Neural crest cell (in vitro differentiated cells): ENCODE measurements at places on chromosomes 6 and 20. TPM values are rescaled to one million over a fixed set of nuclear protein-coding genes. Genes with fewer than 3 reads are reported as not detected.

GRCh38 chr20:31560746-31561598 lies 44.1 kb upstream of the ID1 start:
- peaks cover 3% of the 10 kb centered on the region for H3K27me3 ChIP-seq
- H3K36me3 ChIP-seq: peaks cover 15% of the 10 kb centered on the region
- no peak overlapping the region for H3K4me3 ChIP-seq
- H3K4me1 ChIP-seq: peaks cover 19% of the 10 kb centered on the region
- peak overlapping the region; percentile 88 for H3K27ac ChIP-seq

- H3K27me3 ChIP-seq: no peaks in the 10 kb centered on the region
- H3K36me3 ChIP-seq: no peaks in the 10 kb centered on the region
- peak overlapping the region; percentile 44 for H3K27ac ChIP-seq
- H3K4me1 ChIP-seq: peaks cover 43% of the 10 kb centered on the region
- H3K4me3 ChIP-seq: peak overlapping the region; percentile 25
Measured at GRCh38 chr20:25237610-25238318, 10.1 kb upstream of the PYGB start.

DNA sequence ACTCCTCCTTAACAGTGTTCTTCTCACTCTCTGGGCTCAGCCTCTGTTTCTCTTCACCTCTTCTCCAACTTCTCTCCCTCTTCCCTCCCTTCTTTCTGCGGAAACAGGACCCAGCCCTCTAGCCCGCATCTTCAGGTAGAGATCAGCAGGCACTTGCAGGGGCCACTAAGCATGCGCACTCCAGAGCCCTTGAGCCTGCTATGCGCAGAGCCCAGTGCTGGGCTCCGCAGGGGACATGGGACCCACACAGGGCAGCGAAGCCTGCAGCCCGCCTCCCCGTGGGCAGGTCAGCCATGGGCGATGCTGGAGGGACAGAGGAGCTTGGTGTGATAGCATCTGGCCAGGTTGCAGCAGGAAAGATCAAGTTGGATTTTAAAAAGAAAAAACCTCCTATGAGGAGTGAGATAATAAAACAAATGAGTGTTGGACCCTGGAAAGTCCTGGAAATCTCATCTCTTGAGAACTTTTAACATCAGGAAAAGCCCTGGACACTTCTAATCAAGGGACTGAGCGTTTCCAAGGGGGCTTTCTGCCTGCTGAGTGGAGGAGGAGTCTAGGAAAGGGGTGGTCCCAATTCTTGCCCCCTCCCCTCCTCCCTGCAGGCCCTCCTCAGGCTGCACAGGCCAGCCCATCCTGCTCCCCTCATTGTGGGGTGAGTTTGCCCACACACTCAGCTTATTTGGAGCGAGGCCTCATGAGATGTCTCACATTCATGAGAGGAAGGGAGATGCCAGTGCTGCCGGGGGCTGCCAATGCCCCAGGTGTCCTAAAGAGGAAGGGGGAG lies 71.9 kb downstream of the MDGA1 start:
- peak overlapping the region; percentile 88 for H3K27ac ChIP-seq
- H3K36me3 ChIP-seq: no peaks in the 10 kb centered on the region
- no peaks in the 10 kb centered on the region for H3K27me3 ChIP-seq
- DNase-seq: no peak
- peaks cover 18% of the 10 kb centered on the region for H3K4me1 ChIP-seq

DNA sequence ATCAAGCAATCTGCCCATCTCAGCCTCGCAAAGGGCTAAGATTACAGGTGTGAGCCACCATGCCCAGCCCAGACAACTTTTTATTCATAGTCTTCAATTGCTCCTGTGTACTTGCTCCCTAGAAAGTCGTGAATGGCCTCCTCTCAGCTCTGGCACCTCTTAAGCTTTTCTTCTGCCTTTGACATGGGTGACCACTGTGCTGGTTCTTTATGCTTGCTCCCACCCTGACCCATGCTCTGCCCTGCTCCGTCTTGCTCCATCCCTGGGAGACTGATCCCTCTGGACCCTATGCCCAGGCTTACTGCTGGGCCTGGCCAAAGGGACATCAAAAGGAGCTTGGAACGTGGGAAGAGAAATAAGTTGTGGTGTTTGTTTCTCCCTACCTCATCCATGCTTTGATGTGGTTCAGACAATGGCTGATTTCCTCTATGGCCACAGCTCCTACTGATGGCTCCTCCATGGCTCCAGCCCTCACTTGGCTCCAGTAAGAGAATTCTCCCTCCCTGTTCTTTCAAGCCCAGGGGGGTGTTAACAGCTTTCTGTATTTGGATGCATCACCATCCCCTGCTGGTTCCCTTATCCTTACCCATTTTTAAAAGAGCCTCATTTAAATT lies 7.7 kb upstream of the TREM2 start:
- no peaks in the 10 kb centered on the region for H3K4me1 ChIP-seq
- no peak overlapping the region for H3K4me3 ChIP-seq
- H3K36me3 ChIP-seq: no peaks in the 10 kb centered on the region
- H3K27me3 ChIP-seq: peaks cover 43% of the 10 kb centered on the region

The MUC21 gene
- total RNA-seq: not detected in 2 replicates

The RPP40 gene
- total RNA-seq: 9.3 and 9.7 TPM in 2 replicates

The KIF25 gene
- 0.72 and 1.0 TPM in 2 replicates for total RNA-seq

The TBC1D20 gene
- total RNA-seq: 30.4 and 33.3 TPM in 2 replicates

The CDH22 gene
- total RNA-seq: 0.09 TPM in 1 of 2 replicates, not detected in the other

- no peaks in the 10 kb centered on the region for H3K36me3 ChIP-seq
- H3K4me3 ChIP-seq: no peak overlapping the region
- no peaks in the 10 kb centered on the region for H3K27me3 ChIP-seq
- no peak for DNase-seq
Measured at GRCh38 chr6:136086686-136087085, 163.4 kb downstream of the MTFR2 start.

DNA sequence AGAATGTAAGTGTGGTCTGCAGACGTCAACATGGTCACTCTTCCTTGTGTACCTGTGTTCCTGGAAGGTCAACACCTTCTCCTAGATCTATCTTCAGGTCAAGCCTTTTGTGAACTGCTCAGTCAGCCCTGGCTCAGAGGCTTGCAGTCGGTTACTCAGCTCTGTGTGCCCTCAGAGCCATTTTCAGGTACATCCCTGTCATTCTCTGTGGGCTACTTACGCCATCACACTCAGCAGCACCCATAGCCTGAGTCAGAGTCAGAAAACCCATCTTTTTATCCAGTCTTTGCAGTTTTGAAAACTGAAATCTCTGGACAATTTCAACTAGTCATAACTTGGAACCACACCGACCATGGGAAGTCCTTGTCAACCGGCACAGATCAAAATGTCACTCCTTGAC lies 35.3 kb downstream of the TGM3 start:
- H3K4me3 ChIP-seq: no peak overlapping the region
- no peak overlapping the region for H3K27ac ChIP-seq
- no peaks in the 10 kb centered on the region for H3K36me3 ChIP-seq
- H3K27me3 ChIP-seq: no peaks in the 10 kb centered on the region

- no peaks in the 10 kb centered on the region for H3K27me3 ChIP-seq
- no peak for DNase-seq
- no peak overlapping the region for H3K27ac ChIP-seq
Measured at GRCh38 chr6:56193846-56194245, 53.5 kb downstream of the COL21A1 start.

DNA sequence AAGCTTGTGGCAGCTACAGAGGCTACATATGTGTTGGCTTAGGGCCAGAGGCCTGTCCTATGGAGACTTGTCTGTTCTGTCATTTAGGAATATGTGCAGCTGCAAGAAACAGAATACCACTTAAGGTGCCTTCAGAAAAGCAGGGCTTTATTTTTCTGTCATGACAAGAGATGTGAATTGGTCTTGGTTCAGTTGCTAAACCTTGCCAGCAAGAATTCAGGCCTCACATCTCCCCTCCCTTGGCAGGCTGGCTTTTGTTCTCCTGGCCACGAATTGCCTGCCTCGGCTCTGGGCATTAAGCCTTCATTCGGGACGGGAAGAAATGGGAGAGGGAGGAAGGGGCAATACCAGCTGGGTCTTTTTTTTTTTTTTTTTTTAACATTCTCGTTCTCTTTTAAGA lies 82.4 kb upstream of the TGM3 start:
- no peak for DNase-seq
- no peaks in the 10 kb centered on the region for H3K27me3 ChIP-seq
- peaks cover 2% of the 10 kb centered on the region for H3K36me3 ChIP-seq
- H3K27ac ChIP-seq: no peak overlapping the region
- H3K4me1 ChIP-seq: peaks cover 7% of the 10 kb centered on the region

DNA sequence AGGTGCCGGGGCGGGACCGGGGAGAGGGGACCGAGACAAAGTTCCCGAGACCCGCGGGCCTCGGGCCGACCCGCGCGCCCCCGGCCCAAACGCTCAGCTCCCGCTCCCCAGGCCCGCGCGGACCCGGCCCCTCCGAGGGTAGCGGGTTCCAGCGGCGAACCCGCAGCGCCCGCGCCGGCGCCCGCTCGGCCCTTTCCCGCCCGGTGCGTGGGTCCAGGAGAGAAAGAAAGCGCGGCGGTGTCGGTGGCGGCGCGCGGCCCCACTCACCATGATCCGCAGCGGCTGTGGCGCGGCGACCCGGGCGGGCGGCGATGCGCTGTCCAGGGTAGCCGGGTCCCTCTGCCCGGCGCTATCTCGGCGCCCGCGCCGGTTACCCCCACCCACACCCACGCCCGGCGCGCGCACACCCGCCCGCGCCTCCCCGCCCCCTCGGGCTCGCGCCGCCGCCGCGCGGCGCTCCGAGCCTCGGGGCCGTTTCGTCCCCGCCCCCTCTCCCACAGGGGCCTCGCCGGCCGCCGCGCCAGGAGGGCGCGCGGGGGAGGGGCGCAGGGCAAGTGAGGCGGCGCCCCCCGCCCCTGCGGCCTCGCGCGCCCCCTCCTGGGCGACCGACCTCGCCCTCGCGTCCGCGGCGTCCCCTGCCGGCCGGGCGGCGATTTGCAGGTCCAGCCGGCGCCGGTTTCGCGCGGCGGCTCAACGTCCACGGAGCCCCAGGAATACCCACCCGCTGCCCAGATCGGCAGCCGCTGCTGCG lies at the start of gene ELOVL2:
TSS of gene ELOVL2 (minus strand) at position 345 of the 751 bp plus-strand sequence. CDS start at position 270, 75 bp downstream.
- H3K4me1 ChIP-seq: peaks cover 8% of the 10 kb centered on the region
- H3K36me3 ChIP-seq: no peaks in the 10 kb centered on the region
- peaks cover 69% of the 10 kb centered on the region for H3K27me3 ChIP-seq
- peak; percentile 66 for DNase-seq
- H3K27ac ChIP-seq: no peak within 1 kb of the TSS

The RGS17 gene
- total RNA-seq: 3.5 and 4.7 TPM in 2 replicates

The OR10C1 gene
- total RNA-seq: not detected in 2 replicates

- H3K4me3 ChIP-seq: no peak overlapping the region
- H3K27ac ChIP-seq: no peak overlapping the region
- peaks cover 14% of the 10 kb centered on the region for H3K27me3 ChIP-seq
- H3K36me3 ChIP-seq: no peaks in the 10 kb centered on the region
- no peak for DNase-seq
Measured at GRCh38 chr20:58020656-58021454, 207.6 kb downstream of the ANKRD60 start.

DNA sequence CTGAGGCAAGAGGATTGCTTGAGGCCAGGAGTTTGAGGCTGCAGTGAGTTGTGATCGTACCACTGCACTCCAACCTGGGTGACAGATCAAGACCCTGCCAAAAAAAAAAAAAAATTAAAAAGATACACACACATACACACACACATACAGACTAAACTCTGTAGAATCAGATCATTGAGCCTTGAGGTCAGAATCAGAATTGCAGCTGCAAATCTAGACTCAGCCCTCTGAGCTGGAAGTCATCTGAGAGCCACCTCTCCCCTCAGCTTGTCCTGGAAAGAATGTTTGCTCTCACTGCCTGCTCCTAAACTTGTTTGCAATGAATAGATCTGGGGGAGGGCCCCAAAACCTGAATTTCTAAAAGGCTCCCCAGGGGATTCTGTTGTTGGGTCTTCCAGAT lies 41.4 kb upstream of the ANGPT4 start:
- no peak for DNase-seq
- H3K27me3 ChIP-seq: peaks cover 43% of the 10 kb centered on the region
- H3K4me3 ChIP-seq: no peak overlapping the region
- H3K4me1 ChIP-seq: no peaks in the 10 kb centered on the region
- H3K27ac ChIP-seq: no peak overlapping the region

DNA sequence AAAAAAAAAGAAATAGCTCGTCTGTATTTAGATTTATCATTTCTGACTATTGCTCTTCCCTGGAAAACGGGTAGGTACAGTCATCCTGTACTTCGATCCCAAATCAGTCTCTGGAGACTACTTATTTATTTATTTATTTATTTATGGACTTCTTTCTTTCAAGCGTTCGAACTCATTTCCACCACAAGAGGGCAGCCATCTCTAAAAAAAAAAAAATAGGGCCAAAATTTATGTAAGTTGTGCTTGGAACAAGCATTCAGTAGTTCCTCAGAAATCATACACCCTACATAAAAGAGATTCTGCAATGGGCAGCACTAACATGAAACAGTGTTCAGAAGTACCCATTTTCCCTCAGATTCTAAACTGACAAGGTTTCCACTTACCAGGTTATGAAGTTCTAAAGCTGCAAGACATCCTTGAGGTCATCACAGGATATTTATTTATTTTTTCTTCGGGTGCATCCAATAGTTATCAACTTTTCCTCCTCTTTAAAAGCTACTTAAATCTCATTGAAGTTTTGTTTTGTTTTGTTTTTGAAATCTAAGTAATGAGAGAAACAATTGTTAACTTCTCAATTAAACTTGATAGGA lies 1.9 kb upstream of the BMP2 start:
- peak overlapping the region; percentile 84 for H3K4me3 ChIP-seq
- no peaks in the 10 kb centered on the region for H3K36me3 ChIP-seq
- peaks cover 55% of the 10 kb centered on the region for H3K27me3 ChIP-seq
- DNase-seq: peak; percentile 14
- H3K27ac ChIP-seq: no peak overlapping the region
- peaks cover 11% of the 10 kb centered on the region for H3K4me1 ChIP-seq

- H3K27ac ChIP-seq: peak overlapping the region; percentile 98
- H3K27me3 ChIP-seq: no peaks in the 10 kb centered on the region
- H3K36me3 ChIP-seq: peaks cover 3% of the 10 kb centered on the region
- peak overlapping the region; percentile 99 for H3K4me3 ChIP-seq
- DNase-seq: no peak
- H3K4me1 ChIP-seq: peaks cover 73% of the 10 kb centered on the region
Measured at GRCh38 chr20:32205843-32206759, 1.4 kb downstream of the PLAGL2 start.

- H3K4me3 ChIP-seq: peak overlapping the region; percentile 88
- no peak for DNase-seq
- H3K36me3 ChIP-seq: no peaks in the 10 kb centered on the region
- peaks cover 44% of the 10 kb centered on the region for H3K4me1 ChIP-seq
- H3K27me3 ChIP-seq: no peaks in the 10 kb centered on the region
Measured at GRCh38 chr6:149318581-149319286, 1.2 kb downstream of the TAB2 start.

DNA sequence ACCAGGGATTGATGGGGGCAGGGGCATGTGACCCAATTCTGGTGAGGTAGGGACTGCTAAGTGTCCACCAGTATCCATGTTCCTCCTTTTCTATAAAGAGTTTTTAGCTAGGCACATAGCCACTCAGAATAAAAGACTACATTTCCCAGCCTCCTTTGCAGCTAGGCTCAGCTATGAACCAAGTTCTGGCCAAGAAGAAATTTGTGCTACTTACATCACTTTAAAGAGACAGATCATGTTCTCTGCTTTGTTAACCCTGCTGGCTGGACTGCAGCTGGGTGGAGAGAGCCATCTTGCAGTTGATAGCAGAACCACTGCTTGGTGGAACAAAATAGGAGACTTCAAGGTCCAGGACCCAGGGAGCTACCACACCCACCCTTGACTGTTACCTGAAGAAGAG lies 5.3 kb upstream of the CCM2L start:
- peaks cover 10% of the 10 kb centered on the region for H3K27me3 ChIP-seq
- no peak overlapping the region for H3K27ac ChIP-seq
- H3K36me3 ChIP-seq: no peaks in the 10 kb centered on the region
